Stimulated activated CD4-positive, alpha-beta T cell treated with anti-CD3 and anti-CD28 coated beads, Interleukin-1b, Interleukin-23, amount 100 ng/mL, for 48 hours (primary cell): ENCODE measurements at places on chromosomes 2 and 18.

DNA sequence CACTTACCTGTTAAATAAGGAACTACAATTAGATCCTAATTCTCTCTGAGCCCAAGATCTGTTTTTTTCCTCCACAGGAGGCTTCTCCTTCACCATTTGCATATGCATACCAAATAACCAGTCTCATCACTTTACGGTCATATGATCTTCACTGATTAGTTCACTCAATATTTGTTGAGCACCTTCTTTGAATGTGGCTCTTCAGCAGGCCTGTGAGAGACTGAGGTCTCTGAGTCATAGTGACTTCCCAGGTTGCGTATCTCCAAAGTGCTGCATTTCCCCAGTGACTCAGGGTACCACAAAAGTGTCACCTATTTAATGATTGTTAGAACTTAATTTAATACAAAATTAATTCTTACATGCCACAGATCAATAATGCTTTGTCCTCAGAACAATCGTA lies 108.8 kb upstream of the TRIB2 start:
- peak; percentile 23 for DNase-seq

DNA sequence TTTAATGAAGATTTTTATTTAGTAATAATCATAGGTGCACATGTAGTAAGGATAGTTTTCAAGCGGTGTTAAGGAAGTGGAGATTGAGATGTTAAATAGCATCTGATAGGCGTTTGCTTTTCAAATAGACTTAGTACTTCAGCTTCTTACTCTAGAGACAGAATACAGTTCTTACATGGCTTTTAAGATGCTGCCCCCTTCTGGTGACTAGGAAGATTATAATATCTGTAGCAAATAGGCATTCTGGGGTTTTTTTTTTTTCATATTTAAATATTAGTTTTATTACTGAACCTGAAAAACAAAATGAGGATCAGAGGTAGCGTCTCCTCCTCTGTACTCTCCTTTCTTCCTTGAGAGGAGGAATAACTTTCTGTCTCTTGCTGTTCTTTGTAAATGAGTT lies 100.2 kb downstream of the AGAP1 start:
- DNase-seq: no peak

GRCh38 chr2:239767021-239767905 lies 257.9 kb downstream of the NDUFA10 start:
- DNase-seq: no peak

DNA sequence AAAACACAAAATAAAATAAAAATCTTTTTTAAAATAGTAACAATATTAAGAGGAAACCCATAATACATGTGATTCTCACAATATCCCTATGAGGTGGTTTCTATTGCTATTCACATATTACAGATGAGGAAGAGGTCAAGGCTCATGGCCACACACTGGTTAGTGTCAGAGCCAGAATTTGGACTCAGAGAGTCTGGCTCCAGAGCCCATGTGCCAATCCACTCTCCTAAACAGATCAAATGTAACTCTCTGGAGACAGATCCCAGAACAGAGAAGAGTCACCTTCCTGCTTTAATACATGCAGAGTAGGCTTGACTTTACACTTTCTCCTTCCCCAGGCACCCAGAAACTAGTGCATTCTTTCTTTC lies 10.1 kb upstream of the SLC11A1 start:
- no peak for DNase-seq

GRCh38 chr2:172098650-172099471 lies 3.8 kb downstream of the DLX2 start:
- no peak for DNase-seq

DNA sequence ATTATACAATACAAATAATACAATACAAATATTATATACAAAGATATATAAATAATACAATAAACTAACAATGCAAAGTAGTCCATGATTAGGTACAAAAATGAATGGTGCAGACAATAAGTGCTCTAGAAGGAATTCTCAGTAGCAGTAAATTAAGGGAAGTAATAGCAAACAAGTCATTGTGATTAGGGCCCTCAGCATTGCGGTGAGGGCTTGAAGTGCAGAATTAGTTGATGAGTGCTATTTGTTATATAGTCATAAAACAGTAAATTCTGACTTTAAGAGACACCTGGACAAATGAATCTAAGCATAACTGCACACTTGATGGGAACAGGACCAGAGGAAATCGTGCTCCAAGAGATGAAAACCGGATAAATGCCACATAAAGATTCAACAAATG lies 74.9 kb downstream of the ANKRD44 start:
- no peak for DNase-seq

DNA sequence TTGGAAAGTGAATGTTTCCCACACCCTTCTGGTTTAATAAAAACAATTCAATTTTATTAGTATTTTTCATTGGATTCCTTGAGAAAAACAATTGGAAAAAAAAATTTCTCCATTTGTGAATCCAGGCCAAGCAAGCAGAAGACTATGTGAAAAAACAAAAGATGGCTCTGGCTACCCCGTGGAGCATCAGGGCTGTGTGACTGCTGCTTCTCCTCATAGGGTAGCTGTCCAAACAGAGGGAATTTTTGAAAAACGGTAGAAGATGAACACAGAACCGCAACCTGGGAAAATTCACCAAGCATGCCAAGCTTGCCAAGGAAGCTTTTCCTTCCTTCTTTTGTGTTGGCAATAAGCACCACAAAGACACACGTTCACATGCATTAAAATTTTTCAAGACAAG lies 71.3 kb upstream of the ACVR2A start:
- no peak for DNase-seq

DNA sequence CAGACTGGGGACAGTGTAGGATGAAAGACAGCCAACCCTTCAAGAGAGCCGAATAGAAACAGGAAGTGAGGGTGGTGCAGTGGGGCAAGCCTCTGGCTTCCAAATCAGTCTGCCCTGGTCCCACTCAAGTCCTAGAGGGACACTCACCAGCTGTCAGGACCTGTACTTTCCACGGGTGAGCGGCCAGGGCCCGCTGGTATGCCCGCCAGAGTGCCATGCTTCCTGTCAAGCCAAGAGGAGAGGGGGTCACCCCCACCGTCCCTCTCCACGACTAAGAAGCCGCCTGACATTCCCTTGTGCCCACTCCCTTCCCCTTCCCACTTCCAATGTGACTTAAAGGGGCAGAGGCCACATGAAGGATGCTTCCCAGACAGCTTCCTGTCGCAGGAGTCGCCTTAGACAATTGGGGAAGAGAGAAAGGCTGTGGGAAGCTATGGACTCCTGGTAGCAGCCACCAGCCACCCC lies 564 bp downstream of the MPV17 start:
- no peak for DNase-seq

GRCh38 chr2:85987266-85988174 lies 98.7 kb upstream of the ST3GAL5 start:
- no peak for DNase-seq

GRCh38 chr2:121028577-121028976 lies 256.4 kb downstream of the TFCP2L1 start:
- no peak for DNase-seq

DNA sequence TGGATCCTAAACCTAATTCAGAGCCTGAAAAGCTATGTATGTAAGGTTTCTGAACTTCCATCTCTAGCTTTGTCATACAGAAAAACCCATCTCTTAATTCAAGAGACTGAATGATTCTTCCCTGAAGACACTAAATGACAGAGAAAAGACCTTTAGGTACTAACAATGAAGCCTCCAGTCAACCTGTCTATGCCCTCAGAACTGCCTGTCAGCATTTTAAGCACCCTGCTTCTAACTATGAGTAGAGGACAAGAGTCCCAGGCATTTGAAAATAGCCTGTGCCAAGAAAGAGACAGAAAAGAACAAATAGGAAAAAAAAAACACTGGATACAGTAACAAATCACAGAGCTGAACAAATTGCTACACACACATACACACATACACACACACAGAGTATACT lies 48.6 kb downstream of the AP1S3 start:
- DNase-seq: no peak

GRCh38 chr2:58039170-58039611 lies 7.4 kb upstream of the VRK2 start:
- DNase-seq: no peak

- DNase-seq: no peak
Measured at GRCh38 chr2:120013597-120014223, 833 bp downstream of the EPB41L5 start.

GRCh38 chr2:172249334-172249733 lies 146.6 kb upstream of the DLX2 start:
- no peak for DNase-seq

DNA sequence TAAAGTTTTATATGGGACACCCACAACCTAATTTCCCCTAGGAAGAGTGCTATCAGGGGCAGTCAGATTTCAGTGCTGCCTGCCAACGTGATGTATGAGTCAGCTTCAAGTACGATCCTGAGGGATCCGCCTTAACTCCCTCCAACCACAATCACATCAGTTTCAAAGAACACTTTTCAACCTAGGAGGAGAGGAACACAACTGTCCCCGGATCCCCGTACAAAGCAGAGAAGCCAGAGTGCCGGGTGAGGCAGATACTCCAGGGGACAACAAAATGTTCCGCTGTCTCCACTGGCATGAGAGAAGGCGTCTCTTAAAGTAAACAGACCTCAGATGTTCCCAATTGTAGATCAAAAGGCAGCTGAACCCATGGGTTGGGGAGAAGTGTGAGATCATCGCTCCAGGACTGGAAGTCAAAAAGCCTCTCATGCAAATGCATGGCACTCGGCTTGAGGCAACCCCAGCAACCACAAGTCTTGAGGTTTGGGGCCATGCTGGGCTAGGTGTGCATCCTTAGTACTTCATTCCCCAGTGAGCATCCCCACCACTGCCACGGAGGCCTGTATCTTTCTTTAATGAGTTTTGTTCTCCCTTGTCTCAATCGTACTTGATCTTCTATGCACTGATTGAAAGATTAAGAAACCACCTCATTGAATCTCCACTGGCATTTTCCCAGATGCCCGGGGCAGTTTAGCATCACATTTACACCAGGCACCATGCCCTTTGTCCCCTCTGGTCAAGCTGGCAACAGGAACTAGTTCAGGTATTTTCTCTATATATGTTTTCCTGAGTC lies 91.0 kb upstream of the CCBE1 start:
- DNase-seq: no peak

GRCh38 chr18:54787121-54787520 lies 41.2 kb upstream of the RAB27B start:
- DNase-seq: no peak

GRCh38 chr2:175999283-175999819 lies 2.7 kb downstream of the LNPK start:
- DNase-seq: no peak

DNA sequence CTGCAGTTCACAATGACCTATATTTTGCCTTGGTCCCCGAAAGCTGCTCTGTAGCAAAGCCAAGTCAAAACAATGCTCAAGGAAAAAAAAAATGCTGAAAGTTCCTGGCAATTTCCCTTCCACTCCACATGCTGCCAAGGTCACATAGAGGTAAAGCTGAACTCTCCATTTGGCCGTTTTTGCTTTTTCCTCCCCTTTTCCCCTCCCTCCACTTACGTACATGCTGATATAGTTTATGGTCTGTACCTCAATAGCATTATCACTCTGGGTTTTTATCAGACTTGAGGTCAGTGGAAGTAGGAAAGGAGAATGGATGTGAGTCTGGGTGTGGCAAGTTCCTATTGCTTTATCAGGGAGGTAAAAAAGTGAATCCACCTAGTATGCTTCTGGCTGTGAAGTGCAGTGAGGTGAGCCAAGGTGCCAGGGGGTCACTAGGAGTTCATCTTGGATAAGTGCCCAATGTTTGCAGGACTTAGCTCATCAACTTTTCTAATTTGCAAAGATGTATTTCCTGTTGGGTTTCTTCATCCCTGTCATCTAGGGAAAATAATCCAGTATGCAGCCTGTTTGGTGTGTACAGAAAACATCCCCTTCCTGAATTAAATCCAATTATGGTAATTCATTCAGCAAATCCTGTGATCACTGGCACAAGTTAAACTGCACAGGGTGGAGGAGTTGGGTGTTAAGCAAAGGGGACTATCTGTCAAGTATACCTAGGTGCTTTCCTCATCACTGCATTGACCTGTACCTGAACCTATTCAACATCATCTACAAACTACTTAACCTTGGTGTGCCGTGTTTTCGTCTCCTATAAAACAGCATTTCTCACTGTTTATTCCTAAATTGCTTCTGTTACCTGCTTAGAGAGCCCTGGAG lies 124.3 kb upstream of the CYP26B1 start:
- DNase-seq: no peak

GRCh38 chr2:207995887-207996286 lies 29.4 kb downstream of the PLEKHM3 start:
- no peak for DNase-seq

GRCh38 chr18:63233334-63233733 lies 86.2 kb downstream of the BCL2 start:
- peak; percentile 45 for DNase-seq

DNA sequence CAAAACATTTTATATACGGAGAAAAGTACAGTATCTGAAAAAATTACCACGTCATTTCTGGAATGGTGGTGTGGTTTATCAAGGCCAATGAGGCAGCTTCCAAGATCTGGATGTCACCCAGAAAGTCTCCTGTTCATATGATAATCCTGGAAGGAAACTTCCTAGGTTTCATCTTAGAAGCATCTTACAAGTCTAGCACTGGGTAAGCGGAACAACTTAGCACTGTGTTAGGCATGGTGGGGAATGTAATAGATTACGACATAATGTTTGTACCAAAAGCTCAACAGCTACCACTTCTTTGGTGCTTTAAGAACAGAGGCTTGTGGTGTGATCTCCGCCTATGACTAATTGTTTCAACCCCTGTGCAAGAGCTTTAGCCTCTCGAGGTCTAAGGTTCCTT lies 63.1 kb upstream of the LYPD1 start:
- DNase-seq: no peak

DNA sequence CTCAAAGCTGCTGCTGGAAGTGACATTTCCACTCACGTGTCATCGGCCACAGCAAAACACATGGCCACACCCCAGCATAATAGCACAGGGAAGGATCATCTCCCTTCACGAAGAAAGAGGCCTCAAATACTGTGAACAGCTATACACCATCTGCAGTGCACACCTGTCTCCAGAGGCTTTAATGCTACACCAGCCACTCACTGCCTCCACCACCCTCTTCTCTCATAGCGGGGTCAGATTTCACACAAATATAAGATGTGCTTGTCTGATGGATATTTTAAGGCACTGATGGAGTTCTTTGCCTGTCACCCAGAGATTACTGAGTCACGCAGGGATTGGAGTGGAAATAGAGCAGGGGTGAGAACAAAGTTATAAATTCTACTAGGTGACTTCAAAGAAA lies 374.0 kb downstream of the ZNF516 start:
- DNase-seq: no peak

DNA sequence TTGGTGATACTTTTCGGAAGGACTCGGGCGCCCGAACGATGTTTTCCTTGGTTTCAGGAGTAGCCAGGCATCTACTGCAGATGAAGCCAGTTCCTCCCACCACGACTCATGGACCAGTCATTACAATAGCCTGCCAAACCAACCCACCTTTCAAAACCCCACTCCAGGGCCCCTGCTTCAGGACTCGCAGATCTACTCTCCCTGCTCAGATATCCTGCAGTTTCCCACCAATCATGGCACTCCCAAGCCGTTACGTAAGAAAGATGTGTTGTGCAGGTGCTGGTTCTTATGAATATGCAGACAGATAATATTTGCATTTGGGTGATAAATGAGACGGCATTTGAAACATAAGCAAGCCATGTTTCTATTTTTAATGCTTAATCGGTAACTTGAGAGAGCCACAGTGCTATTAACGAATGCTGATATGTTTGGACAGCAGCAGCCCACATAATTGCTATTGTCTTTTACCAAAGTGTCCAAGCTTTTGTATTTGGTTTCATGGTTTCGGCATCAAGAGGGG lies 3.5 kb upstream of the CYS1 start:
- DNase-seq: no peak
